Brain microvascular endothelial cell (primary cell): ENCODE measurements at places on chromosomes 1 and 21.

GRCh38 chr1:76944942-76945341 lies 77.7 kb downstream of the ST6GALNAC5 start:
- no peak for DNase-seq

- no peak for DNase-seq
These were observed 66.3 kb upstream of the COG2 start for GRCh38 chr1:230575886-230576500.

- DNase-seq, result peak; percentile 92
These were observed 4.0 kb downstream of the S100A16 start for GRCh38 chr1:153608742-153609584.

- DNase-seq, result no peak
These were observed 3.8 kb upstream of the PADI3 start for GRCh38 chr1:17244821-17245740.

DNA sequence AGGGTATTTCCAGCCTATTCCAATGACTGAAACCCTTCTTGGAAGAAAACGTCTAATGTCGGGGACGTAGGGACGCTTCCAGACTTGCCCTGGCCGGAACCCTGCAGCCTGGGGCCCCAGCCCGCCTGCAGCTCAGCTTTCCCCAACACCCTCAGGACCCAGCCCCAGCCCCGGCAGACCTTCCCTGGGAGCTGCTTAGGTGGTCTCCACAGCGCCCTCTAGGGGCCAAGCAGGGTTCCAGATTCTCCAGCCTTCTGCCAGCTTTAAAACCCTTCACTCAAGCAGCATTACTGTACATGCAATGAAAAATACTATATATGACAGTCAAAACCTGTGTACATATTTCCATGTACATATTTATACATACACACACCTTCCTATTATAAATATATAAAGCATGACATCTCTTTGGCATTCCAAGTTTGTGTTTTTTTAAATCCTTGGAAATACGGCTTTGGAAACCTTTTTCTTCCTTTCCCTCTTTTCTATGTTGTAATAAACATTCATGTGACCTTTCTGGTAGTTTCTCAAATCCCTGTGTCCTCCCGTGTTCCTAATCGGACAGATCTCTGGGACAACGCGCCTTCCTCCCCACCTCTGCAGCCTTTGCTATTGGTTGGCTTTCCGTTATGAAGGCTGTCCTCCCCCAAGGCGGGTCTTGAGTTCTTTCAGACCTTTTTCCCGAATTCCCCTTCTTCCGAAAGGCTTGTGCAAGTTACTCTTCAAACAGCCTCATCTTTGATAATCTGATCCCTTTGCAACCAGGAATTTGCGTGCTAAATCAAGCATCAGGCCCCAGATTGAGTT lies 60.3 kb downstream of the STUM start:
- DNase-seq, result peak; percentile 43

- DNase-seq, result no peak
These were observed 66.2 kb downstream of the VPS13D start for GRCh38 chr1:12296016-12296415.

- DNase-seq, result no peak
These were observed 9.1 kb downstream of the CRB1 start for GRCh38 chr1:197277166-197277565.

DNA sequence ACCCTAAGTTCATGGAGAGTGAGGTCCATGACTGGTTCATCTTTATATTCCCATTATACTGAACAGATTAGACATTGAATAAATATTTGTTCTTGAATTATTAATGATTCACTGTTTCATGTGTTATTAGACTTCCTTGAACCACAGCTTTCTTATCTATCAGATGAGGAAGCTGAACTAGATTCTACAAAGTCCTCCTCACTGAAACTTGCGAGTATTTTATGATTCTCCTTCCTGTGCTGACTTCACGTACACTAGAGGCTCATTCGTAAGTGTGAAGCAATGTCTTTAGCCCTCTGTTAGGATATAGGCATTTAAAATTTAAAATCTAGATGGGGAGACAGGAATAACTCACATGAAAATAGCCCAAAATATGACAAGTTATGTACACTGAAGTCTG lies 95.6 kb upstream of the IRF2BP2 start:
- DNase-seq, result no peak

DNA sequence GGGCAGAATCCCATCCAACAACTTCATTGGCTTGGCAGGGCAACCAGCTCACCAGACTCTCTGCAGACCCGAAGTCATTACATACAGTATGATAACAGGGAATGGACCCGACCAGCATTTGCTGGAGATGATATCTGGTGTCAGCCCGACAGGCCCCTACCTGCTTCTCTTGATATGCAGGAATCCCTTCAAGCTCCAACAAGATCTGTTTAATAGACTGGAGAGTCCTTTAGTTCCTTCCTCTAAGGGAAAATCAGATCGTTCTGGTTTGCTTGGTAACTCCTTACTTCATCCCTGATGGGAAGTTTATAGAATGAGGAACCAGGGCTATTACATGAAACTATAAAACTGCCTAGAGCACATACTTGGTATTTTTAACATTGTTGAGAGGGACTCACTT lies 61.2 kb downstream of the EDARADD start:
- DNase-seq, result no peak

DNA sequence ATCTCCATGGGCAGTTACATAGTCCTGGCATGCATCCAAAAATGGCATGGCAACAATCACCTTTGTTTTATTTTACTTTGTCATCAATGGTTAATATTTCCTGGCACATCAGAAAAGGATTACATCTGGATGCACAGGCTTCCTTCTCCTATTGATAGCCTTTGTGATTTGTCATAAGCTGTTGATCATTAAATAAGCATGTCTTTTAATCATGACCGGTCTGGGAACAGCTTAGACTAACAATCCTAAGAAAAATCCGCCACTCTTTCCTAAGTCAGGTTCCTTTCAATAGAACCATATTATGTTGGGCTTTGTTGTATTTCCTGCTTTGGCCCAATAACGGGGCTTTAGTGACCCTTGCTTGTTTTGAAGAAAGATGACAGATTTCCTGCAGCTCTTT lies 330.6 kb downstream of the DUSP10 start:
- DNase-seq, result no peak

- DNase-seq, result no peak
These were observed 18.4 kb downstream of the ERI3 start for GRCh38 chr1:44336668-44337067.

- DNase-seq, result no peak
These were observed 11.8 kb upstream of the RASSF5 start for GRCh38 chr1:206495493-206496046.

GRCh38 chr1:211653959-211654496 lies 21.4 kb downstream of the NEK2 start:
- DNase-seq, result no peak

GRCh38 chr21:30924146-30924700 lies 42.8 kb upstream of the KRTAP11-1 start:
- DNase-seq, result no peak

DNA sequence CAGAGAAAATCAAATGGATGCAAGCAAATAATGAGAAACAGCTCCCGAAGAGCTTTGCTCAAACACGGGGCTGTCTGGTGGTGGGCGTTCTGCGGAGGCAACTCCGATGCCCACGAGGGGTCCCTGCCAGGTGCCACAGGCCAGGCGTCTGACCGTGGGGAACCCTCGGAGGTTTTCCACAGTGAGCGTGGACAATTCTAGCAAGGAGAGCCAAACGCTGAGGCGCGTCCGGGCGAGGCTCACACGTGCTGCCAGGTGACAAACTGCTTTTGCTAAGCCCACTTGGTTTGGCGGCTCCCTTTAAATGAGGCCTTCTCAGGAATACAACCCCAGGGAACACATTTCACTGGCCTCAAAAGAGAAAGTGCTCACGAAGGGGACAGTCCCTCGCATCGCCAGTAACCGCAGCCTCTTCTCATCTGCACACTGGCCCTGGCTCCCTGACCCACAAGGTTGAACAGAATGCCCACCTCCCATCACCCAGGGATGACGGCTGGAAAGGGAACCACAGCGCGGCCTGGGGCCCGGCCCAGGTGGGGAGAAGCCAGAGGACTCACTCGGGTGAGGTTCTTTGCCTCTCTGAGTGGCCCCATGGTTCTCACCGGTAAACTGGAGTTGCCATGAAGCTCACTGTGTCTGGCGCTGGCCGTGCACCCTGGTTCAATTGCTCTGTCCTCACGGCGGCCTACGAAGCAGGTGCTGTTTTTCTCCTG lies 97.4 kb downstream of the PRDM16 start:
- no peak for DNase-seq

DNA sequence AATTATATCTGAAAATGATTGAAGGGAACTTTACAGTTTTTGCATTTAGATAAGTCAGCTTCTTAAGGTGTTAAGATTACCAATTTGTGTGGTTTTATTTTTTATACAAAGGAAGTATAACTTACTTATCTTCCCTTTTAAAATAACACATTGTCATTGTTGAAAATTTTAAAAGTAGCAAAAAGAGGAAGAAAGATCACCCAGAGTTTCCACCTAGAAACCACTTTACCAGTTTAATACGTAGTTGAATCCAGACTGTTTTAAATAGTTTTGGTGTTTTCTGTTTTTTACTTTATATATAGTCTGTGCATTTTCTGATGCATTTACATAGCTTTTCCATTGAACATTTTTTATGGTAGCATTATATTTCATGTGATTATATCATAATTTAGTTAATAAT lies 6.1 kb downstream of the CCDC18 start:
- DNase-seq, result no peak

- DNase-seq, result no peak
These were observed 26.3 kb downstream of the AHDC1 start for GRCh38 chr1:27577504-27578188.

DNA sequence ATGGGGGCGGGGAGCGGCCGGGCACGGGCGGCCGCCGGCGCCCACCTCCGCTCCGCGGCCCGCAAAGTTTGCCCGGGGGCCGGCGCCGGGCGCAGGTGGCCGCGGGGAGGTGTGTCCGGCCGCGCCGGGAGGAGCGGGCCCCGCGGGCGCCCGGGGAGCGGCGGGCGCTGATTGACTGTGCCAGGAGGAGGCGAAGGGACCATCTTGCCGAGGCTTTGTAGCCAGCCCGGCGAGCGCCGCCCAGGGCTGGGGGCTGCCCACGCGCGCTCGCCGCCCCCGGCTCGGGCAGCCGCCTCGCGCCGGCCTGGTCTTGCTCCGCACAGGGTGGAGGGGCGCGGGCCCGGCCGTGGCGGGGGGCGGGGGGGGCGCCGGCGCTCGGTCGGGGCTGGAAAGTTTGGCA lies 432 bp downstream of the EPHB2 start:
- no peak for DNase-seq

GRCh38 chr21:17930093-17930492 lies 110.9 kb upstream of the C21orf91 start:
- DNase-seq, result no peak

DNA sequence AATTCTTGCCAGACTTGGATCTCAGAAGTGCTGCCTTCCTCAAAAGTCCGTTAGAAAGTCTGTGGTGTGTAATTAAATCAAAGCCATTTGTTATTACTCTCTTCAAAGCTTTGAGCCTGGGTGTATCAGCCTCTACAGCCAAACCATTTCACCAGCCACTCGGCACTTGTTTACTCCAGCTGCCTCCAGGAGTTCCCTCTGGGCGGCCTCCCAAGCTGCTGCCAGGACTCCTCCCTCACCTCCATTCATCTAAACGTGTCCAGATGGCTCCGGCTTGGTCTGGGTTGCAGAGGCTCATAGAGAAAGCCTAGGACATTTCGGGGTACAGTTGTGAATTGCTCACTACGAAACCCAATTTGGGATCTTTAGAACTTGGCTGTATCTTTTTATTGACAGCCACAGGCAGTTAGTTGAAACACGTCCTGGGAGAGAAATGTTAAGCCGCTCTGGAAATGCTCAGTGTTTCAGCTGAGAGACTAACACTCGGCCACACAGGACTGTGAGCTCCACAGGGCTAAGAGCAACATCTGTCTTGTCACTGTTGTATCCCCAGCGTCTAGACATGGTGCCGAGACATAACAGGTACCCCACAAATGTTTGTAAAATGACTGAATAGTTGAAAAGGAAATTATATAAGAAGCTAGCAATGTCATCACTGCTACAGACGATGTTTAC lies 116.9 kb upstream of the NGF start:
- DNase-seq, result no peak

GRCh38 chr1:3134381-3135072 lies 65.5 kb downstream of the PRDM16 start:
- no peak for DNase-seq

DNA sequence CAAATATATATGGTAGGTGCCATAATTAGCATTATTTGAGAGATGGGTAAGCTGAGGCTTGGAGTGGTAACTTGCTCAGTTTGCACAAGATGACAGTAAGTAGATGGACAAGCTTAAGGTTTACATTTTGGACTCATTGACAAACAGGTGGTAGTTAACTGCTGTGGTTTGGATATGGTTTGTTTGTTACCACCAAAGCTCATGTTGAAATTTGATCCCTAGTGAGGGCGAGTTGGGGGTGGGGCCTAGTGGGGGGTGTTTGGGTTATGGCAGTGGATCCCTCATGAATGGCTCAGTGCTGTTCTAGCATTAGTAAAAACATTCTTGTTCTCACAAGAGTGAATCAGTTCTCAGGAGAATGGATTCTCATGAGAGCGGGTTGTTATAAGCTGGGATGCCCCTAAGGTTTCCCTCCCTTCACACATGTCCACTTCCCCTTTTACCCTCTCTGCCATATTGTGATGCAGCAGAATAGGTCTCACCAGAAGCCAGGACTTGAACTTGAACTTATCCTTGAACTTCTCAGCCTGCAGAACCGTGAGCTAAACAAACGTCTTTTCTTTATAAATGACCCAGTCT lies 6.6 kb upstream of the PRRX1 start:
- DNase-seq, result no peak

DNA sequence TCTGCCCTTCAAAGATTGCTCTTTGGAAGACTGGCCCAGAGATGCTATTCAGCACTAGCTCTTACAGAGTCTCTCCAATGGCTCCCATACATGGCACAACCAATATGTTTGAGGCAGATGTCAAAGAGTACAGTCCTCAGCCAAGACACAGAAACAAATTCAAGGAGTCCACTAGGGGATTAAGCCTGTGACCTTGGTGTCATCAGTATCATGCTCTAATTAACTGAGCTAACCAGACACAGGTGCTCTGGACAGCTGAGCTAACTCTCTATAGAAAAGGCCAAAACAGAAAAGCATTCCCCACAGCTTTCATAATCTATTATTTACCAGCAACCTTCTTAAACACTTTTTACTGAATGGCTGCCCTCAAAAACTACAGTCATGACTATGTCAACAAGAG lies 666.0 kb upstream of the PLXNA2 start:
- DNase-seq, result no peak

- no peak for DNase-seq
These were observed 33.2 kb upstream of the CDC42BPA start for GRCh38 chr1:227351443-227351842.

GRCh38 chr1:83910461-83910860 lies 88.5 kb downstream of the TTLL7 start:
- DNase-seq, result no peak

GRCh38 chr21:15365751-15366392 lies 301.1 kb upstream of the NRIP1 start:
- DNase-seq, result no peak

DNA sequence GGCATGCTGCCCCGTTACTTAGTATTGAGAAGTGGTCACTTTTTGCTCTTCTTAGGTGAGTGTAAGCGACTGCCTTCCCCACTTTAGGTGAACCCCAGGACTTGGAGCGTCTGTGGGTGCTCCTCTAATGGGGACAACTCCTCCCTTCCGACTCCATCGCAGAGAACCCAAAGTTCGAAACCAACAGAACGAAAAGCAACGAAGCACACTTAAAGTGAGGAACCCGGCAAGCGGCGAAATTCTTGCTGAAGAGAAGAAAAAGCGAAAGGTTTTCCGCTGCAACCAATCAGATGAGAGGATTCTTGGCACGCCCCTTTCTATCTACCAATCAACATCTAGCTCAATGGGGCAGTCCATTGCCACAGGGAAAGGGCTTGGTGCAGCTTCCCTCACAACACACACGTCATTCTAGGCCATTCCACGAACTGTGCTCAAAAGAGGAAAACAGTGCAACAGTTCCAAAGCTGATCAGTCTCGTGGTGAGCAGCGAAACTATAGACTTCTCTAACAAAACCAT lies 709 bp upstream of the SUCO start:
- DNase-seq, result peak; percentile 98
